Amniotic epithelial cell (primary cell): ENCODE measurements at places on chromosomes 11 and 22.

GRCh38 chr22:50505776-50506610, 1.5 kb downstream of the LMF2 start:
- no peak for DNase-seq

DNA sequence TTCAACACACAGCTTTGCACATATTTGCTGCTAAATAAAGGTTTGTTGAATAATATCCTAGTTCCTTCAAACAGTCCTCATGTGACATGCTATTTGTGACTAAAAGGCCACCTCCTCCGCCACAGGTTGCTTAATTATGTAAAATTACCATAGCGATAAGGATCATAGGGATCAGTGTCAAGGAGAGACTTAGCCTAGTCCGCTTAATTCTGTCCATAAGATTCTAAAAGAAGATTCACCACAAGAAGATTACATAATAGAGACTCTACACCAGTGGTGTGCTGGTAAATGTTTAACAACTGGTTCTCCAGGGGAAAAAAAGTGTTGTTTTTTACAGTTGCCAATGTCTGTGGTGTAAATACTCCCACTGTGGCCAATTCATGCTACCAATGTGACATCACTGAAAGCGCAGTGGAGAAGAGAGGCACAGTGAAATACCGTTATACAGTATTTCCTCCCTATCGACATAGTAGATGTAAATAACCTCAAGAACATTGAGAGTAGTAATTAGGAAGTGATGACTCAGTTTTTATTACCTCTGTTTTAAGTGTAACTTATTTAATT, 4.2 kb upstream of the CHRDL2 start:
- DNase-seq = no peak

GRCh38 chr11:1744137-1744886, 6.1 kb downstream of the IFITM10 start:
- DNase-seq = no peak

- no peak for DNase-seq
Observed at GRCh38 chr22:23187211-23187610, 6.9 kb downstream of the BCR start.

GRCh38 chr11:11806586-11806985, 35.2 kb upstream of the USP47 start:
- no peak for DNase-seq

DNA sequence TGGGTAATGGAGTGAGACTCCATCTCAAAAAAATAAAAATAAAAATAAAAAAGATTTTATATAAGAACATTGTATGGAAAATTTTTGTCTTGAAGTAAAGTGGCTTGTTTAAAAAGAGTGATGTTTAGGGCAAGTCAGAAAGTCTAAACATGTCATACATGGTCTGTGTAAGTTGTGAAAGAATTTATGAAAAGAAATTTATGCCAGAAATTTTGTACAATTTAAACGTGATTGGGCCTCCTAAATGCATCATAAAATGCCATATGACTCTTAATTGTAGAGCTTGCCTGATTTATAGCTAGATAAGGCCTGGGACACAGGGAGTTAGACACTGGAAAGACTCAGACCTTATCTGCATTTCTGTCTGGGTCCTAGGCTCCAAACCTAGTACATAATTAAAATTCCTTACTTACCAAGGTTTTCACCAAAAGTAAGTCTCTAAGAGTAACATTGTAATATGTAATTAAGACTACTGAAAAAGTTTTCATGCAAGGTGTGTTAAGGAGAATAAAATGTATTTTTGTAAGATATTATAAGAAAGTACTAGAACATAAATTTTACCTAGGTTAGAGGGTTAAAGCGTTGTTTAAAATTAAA, 110.5 kb downstream of the AASDHPPT start:
- no peak for DNase-seq

DNA sequence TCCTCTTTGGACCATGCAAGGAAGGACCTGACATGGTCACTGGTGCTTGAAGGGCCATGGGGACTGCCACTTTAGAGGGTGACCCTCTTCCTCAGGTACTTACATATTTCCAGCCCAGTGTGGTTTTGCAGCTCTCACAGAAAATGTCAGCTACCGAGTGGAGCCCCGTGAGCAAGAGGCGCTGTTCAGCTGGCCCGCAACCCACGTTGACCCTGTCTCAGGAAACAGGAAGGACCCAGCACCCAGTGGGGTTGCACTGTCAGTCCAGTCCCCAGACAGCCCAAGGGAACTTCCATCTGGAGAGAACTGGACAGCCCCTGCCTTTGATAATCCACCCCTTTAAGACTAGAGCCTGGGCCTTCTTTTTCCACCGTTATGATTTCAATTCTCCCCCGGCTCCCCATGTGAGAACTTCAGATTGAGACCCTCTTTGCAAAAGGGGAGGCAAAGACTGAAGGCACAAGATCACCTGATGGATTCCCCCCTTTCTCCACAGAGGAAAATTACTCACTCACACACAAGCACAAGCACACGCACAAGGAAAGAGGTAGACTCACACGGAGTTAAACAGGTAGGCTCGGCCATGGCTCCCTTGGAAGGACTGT, 3.4 kb downstream of the YPEL4 start:
- DNase-seq = no peak

GRCh38 chr11:78074756-78075155, 4.9 kb downstream of the NDUFC2 start:
- DNase-seq = no peak

GRCh38 chr11:12091956-12092558, 18.3 kb upstream of the MICAL2 start:
- DNase-seq = no peak

DNA sequence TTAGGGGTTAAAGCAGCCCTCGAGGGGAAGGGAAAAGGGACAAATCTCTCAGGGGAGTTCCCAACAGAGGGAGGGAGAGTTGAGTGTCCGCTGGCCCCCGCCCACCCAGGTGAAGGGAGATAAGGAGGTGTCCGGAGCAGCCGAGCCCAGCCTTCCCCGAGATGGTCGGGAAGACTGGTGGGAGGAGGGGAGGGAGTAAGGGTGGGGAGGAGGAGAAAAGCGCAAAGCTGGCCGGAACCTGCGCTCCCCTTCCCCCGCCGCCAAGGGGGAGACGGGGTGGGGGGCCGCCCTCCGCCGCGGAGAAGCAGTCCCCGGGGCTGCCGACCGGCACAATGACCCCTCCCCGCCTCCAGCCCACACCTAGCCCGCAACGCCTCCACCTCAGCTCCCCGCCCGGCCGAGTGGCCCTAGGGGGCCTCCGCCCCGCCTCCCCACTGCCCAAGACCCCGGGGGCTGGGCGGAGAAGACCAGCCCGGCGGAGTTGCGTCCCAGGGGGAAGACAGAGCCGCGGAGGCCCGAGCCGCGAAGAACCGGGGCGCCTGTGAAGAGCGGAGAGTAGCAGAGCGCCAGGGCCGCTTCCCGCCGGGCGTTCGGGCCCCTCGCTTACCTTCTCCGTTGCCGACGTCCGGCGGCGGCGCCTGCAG, 479 bp downstream of the RSF1 start:
- DNase-seq = peak; percentile 33

- DNase-seq = no peak
Observed at GRCh38 chr11:19580646-19581045, 132.0 kb upstream of the NAV2 start.

- peak; percentile 48 for DNase-seq
Observed at GRCh38 chr11:65315204-65315865, 669 bp downstream of the CDC42EP2 start.

GRCh38 chr11:1624621-1625020, 2.7 kb upstream of the KRTAP5-4 start:
- no peak for DNase-seq

GRCh38 chr11:105786741-105787140, 176.9 kb downstream of the GRIA4 start:
- DNase-seq = no peak

- no peak for DNase-seq
Observed at GRCh38 chr11:102465696-102466095, 13.1 kb upstream of the TMEM123 start.

GRCh38 chr22:46956498-46957215, 194.2 kb downstream of the TBC1D22A start:
- DNase-seq = no peak

DNA sequence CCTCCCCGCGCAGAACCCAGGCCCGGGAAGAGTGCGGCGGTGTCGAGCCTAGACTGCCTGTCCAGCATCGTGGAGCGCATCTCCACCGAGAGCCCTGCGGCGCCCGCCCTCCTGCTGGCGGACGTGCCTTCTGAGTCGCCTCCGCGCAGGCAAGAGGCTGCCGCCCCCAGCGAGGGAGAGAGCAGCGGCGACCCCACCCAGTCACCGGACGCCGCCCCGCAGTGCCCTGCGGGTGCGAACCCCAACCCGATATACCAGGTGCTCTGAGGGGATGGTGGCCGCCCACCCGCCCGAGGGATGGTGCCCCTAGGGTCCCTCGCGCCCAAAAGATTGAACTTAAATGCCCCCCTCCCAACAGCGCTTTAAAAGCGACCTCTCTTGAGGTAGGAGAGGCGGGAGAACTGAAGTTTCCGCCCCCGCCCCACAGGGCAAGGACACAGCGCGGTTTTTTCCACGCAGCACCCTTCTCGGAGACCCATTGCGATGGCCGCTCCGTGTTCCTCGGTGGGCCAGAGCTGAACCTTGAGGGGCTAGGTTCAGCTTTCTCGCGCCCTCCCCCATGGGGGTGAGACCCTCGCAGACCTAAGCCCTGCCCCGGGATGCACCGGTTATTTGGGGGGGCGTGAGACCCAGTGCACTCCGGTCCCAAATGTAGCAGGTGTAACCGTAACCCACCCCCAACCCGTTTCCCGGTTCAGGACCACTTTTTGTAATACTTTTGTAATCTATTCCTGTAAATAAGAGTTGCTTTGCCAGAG, 2.0 kb downstream of the MYOD1 start:
- no peak for DNase-seq

- DNase-seq = no peak
Observed at GRCh38 chr11:69531717-69532088, 50.2 kb downstream of the LINC01488 start.

- DNase-seq = no peak
Observed at GRCh38 chr11:47148903-47149531, 27.7 kb downstream of the ARFGAP2 start.

DNA sequence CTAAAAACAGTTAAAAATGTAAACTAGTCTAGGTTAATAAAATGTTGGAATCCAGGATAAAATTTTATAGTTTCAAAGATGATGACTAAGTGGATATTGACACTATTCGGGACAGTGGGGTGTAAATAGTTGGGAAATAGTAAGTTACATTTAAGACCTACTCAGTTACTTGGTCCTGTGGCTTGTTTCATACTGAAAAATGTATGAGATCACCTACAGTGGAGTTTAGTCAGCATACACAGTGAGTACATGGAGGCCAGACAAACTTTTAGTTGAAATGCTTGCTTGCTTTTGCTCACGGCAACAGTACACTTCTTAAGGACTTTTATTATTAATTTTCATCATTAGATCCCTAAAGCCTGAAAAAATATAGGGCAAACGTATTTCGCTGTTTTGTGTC, 16.1 kb downstream of the TRIM22 start:
- peak; percentile 48 for DNase-seq

- DNase-seq = no peak
Observed at GRCh38 chr11:65172600-65172999, 2.6 kb downstream of the SPDYC start.

DNA sequence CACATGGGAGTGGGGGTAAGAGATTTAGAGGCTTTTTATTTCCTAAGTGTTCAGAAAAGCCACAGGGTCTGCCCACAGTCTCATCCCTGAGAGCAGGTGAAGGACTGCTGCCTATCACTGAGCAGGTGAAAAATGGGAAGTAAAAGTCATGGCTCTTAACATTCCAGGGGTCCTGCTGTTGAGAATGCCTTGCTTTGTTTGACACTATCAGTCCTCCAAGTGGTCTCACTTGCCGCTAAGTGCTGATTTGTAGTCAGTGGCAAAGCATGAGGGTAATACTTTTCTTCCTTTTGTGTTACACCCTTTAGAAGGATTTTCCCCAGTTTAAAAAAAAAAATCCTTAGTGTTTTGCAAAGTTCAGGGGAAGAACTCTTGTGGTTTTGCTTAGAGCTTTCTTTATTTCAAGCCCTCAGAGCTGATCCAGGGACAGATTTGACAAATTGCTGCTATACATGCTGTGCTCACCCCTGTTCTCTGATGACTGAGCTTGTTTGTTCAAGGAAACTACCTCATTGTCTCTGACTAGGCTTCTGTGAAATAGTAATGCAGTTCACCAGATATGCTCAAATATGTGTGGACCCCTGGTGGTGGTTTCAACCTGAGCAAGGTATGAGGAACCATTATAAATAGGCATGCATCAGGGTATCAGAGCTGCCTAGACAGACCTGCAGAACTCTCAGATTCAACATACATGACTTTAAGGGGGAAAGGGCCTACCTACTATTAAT, 141.0 kb downstream of the ARHGAP42 start:
- peak; percentile 97 for DNase-seq

- DNase-seq = no peak
Observed at GRCh38 chr22:24599514-24599913, 3.5 kb upstream of the GGT1 start.

GRCh38 chr11:134499990-134500389, 87.9 kb upstream of the B3GAT1 start:
- no peak for DNase-seq

GRCh38 chr11:132242632-132243031, 872.2 kb downstream of the NTM start:
- no peak for DNase-seq

DNA sequence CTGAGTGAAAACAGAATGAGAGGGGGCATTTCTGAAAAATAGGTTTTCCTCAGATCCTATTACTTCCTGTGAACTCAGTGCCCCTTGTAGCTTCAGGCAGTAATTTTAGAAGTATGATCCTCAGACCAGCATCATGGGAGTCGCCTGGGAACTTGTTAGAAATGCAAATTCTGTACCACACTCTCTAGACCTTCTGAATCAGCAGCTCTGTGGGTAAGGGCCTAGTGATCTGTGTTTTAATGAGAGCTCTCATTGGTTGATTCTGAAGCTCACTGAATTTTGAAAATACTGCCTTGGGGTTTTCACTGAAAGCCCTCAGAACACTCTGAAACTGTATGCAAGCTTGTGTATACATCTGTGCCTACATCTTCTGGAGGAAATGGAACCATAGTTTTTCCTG, 647.2 kb upstream of the ANO5 start:
- no peak for DNase-seq

GRCh38 chr22:38953577-38954413, 3.6 kb upstream of the APOBEC3A start:
- DNase-seq = no peak

GRCh38 chr11:71327156-71328085, 75.0 kb upstream of the SHANK2 start:
- DNase-seq = no peak

DNA sequence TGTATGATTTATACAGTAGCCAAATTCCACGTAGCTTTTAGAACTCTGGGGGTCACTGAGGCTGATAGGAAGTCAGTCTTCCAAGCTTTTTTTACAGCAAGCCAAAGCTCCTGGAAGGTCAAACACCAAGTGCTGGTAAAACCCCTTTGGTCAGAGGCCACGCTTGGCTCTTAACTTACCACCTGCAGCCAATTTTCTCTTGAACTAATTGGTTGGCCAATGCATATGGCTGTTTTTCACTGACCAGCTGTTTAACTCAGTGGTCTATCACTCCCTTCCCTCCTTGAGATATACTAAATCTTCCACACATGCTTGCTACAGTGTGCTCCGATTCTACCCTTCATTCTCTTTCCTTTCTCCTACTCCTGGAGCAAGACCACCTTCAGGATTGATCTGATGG, 116.0 kb downstream of the FAR1 start:
- DNase-seq = no peak

GRCh38 chr22:31790240-31790639, 36.4 kb downstream of the DEPDC5 start:
- DNase-seq = no peak
